Activated CD4-positive, alpha-beta T cell treated with anti-CD3 and anti-CD28 coated beads, Interleukin-2, Interleukin-6, amounts not matched to agents 100 ng/mL and 50 ng/mL, durations not matched to agents 16 hours and 8 hours (primary cell): ENCODE measurements at places on chromosomes 13 and 19.

GRCh38 chr13:99506634-99507033 is 5.4 kb downstream of the TM9SF2 start:
- DNase-seq: no peak

DNA sequence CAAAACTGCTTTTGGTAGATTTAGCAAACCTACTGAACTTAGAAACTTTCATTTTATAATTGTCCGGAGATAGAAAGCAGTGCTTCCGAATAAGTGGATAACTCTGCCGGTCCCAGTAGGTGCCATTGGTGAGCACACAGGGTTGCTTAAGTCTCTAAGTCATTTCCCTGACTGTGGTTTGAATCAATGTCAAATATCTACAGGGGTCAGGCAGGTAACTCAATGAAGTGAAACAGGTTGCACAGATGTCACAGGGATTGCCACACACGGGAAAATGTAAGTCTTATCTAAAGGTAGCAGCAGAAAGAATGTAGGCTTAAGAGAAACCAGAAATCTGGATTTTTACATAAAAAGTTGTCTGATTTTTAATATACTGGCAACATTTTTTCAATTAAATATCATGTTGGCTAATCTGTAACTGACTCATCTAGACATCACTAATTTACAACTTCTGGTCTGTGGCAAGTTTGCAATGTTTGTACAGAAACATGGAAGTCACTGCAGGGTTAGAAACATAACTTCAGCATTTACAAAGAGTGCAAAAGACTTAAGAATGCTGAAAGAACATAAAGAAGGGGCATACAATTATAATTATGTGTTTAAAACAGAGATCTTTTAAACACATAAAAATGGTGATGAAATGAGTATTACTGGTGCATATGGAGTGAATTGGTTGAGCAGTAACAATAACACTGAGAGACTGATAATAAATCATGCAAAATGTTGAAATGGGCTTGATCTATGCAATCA is 14.3 kb upstream of the LRRC63 start:
- no peak for DNase-seq

DNA sequence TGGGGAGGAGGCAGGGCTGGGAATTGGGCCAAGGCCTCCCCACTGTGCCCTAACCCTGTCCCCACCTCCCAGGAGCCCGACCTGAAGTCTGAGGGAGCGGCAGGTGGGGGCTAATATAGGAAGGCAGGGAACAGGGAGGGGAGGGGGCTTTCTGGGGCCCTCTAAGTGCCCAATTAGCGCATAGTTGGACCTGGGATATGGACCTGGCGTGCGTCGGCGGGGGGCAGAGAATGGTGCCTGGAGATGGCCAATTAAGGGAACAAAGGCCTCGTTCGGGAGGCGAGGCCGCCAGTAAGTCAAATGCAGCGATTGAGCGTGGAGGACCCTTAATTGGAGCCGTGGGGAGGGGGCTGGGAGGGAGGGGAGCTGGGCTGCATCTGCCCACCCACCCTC is at the start of gene C19orf85:
Gene C19orf85 (minus strand): TSS at position 90 of the 393 bp plus-strand sequence. CDS start 197 bp downstream, outside the sequence.
- no peak for DNase-seq

DNA sequence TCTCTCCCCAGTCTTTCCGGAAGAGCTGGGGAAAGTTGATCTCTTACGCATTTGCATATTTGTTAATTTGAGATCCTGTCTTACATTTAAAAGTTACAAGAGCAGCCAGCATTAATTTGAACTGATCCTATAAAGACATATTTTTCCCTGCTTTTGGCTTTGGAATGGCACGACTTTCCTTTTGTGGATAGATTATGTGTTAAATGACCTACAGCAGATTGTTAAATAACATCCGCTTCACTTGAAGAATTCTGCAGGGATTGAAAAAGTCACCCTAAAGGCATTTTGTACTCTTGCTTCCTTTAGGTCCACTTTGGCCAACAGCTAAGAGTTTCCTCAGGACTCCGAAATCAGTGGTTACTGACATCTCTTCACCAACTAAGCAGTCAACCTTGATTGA is 334.0 kb downstream of the TBC1D4 start:
- DNase-seq: no peak

DNA sequence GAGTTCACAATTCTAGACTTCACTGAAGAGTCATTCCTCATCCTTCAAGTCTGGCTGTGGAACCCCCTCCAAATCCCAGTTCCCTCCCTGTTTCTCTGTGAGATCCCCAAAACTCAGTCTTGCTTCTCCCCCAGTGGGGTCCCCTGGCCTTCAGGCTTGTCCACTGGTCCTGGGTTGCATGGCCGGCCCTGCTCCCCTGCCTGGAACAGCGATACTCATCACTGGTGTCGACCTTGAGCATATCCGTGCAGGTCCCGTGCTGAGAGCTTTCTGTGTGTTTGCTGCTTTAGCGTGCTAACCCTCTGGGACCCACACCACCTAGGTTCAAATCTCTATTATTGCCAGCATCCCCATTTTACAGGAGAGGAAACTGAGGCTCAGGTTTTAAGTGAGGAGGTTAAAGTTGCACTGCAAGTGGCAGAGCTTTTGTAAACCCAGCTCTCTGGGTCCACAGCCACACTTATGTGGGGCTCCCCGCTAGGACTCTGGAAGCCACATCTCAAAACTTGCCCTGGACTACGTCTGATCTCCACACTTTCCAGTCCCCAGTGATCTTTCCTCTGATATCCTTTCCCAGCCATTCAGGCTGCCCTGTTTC is 15.5 kb downstream of the LIPE start:
- DNase-seq: no peak

DNA sequence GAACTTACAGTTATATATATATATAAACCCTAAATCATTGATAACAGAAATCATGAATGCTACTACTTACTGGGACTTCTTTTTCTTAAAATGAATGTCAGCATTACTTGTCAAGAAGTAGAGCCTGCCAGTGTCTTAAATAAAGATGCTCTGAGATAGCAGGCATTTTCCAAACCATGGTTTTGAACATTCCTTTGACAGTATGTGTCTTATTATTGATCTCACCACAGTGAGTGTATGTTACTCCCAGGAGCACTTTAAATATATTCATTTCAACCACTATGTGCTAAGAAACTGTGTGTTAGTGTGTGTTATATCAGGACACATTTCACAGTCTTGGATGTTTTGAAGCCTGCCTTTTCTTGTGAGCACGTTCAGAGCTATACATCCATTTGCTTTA is 28.2 kb downstream of the TNFRSF19 start:
- DNase-seq: no peak

DNA sequence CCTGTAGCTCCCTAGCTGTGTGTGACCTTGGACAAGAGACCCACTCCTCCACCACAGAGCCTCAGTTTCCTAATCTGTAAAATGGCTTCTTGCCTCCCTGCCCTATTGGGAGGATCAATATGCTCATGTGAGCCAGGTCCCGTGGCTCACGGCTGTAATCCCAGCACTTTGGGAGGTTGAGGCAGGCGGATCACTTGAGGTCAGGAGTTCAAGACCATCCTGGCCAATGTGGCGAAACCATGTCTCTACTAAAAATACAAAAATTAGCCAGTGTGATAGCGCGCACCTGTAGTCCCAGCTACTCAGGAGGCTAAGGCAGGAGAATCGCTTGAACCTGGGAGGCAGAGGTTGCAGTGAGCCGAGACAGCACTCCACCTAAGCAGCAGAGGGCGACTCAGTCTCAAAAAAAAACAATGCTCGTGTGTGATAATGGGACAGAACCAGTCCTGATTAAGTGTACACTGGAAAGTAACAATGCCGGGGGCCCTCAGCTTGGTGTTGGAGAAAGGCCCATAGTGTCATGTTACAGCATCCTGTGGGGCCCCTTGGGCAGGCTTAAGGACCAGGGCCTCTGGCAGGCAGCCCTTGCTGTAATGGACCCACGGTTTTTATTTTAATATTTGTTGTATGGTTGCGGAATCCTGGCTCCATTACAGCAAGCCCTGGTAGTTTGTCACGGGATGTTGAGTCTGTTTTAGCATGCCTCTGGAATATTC is 6.8 kb downstream of the RPS11 start:
- peak; percentile 59 for DNase-seq

DNA sequence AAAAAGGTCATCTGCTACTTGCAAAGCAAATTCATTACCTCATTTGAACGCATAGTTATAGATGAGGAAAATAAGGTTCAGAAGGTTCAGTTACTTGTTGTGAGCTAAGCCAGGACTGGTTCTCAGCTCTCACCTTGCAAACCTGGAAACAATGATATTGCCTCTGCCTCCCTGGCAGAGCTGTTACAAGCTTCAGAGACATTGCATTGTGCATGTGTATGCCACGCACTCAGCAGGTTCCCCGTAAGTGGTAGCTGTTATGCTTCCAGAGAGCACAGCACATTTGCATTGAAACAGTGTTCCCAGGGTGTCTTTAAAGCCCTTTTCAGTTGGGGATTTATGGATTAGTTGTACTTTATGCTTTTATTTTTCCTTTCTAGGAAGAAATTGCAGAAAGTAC is 80.6 kb downstream of the DGKH start:
- no peak for DNase-seq

DNA sequence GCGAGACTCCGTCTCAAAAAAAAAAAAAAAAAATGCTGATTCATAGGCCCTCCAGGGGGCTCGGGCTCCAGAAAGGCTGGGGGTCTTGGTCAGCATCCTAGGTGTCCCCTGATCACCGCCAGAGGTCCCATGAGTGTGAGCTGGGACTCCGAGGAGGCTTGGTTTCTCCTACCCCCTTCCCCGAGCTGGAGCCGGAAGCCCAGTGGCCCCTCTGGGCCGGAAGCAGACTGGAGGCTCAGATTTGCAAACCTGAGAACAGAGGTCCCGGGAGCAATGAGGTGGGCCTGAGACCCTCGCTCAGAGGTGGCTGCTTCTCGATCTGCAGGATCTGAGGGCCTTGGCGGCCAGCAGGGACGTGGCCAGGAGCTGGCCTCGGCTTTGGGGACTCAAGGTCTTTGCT is 41.5 kb downstream of the EFNA2 start:
- DNase-seq: no peak

GRCh38 chr19:8044018-8044417 is 8.5 kb upstream of the CCL25 start:
- no peak for DNase-seq

GRCh38 chr13:36549755-36550154 is 117.5 kb downstream of the CCNA1 start:
- no peak for DNase-seq

DNA sequence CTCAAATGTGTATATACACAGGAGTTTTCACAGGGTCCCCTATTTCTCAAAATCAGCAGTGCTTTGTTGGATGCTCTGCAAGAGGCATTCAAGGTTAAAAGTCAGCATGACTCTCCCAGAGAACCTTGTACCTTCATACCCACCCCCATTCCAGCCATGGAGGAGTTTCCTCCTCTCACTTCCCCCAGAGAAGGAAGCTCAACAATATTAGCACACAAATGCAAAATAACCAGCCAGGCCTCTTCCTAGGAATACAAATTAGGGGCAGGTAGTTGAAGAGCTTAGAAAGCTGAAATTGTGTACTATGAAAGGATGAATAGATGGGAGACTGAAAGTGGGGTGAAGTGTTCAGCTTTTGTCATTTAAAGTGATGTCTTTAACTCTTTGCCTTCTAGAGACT is 43.8 kb downstream of the SPRY2 start:
- DNase-seq: no peak

DNA sequence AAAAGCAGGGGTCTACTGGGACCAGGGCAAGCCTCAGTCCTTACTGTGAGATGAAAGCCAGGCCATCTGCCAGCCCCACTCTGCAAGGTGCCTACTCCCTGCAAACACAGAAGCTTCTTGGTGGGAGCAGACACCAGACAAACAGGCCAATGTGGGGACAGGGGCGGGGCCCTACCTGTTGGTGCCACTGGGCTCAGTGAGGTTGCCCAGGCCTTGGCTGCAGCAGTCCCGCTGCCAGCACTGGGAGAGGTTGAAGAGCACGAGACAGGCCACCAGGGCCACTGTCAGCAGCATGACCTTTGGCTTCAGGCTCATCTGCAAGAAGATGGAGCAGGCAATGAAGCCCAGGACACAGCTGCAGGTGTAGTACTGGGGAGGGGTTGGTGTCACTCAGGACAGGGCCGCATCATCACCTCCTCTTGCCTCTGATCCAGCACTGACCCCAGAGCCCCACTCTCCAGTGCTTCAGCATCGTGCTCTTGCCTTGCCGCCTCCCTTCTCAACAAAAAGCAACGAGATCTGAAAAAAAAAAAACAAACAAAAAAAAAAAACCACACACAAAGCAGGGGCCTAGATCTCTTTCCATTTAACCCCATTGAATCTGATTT is 72.6 kb downstream of the NBEA start:
- no peak for DNase-seq
